HEK293T (cell line): ENCODE measurements at places on chromosomes 2 and 18.

DNA sequence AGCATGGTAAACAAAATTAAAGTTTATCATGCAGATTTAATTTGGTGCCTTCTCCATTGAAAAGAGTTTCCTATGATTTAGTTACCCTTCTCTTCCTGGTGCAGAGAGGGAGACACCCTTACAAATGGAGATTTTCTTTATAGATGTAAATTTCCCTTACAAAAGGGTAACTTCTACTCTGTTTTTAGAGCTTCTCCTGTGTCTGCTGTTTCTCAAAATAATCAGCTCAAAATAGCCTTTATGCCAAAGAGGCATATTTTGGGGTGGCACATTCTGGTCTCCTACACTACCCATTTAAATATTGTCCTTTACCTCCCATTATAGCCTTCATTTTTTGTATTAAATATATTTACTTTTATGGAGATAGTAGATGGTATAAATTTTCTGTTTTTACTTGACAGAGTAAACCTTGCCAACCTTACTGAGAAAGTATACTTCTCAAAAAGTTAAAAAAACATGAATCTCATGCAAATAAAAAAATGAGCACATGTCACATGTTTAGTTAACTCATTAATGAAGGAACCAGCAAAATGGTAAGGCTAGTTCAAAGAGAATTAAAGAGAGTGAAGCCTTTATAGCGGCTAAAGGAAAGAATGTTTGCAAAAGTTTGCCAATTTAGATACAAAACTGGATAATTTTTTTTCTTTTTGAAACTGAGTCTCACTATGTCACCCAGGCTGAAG is 83.3 kb upstream of the MSH6 start:
- no peak for DNase-seq

- no peak for DNase-seq
These were observed 55.0 kb downstream of the GATA6 start for GRCh38 chr18:22224339-22224738.

DNA sequence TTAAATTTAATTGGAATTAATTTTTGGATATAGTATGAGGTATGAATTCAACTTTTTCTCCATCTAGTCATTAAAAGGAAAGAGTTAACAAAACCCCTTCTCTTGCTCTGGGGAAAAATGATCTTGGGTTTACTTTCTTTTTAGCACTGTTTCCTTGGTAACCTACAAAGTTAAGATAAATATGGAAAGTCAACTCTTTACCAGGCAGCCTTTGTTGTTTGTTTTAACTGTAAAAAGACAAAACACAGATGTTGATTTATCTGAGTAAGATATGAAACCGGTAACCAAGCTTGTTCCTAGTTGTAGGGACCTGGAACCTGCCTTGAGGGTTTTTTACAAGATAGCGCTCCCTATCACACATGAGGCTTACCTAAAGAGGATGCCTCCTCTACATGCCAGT is 10.1 kb upstream of the SANBR start:
- DNase-seq: no peak

GRCh38 chr2:144079803-144080202 is 440.1 kb downstream of the ZEB2 start:
- no peak for DNase-seq

DNA sequence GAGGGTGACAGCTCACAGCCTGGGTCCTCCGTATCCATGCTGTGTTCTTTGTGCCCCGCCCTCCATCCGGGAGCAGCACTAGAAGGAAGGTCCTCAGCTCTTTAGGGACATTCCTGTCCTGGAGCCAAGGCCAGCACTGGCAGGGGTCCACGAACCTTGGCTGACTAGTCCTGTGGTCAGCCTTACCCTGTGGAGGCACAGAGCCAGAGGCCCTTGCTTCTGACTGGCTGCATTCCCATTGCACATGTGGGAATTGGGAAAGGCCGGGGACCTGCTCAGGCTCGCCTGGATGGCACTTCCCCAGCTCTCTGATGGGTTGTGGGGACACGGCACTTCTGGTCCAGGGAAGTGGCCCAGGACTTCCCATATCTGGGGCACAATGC is 24.9 kb upstream of the RHOB start:
- DNase-seq: no peak

DNA sequence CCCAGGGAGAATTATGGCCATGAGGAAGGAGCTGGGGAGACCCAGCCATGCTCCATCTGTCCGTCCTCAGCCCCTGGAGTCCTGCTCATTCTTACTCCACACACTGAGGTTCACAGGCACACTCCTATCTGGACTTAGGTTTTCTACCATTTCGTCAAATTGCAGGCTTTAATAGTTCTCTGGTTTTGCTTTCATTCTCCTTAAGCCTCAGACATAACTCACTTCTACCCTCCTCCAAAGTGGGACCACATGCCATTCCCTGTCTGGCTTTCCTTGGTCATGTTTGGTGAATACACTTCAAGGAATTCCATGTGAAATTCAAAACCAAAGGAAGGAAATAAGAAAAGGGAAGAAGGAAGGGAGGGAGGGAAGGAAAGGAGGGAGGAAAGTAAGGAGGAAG is 115.7 kb downstream of the CMPK2 start:
- DNase-seq: no peak

DNA sequence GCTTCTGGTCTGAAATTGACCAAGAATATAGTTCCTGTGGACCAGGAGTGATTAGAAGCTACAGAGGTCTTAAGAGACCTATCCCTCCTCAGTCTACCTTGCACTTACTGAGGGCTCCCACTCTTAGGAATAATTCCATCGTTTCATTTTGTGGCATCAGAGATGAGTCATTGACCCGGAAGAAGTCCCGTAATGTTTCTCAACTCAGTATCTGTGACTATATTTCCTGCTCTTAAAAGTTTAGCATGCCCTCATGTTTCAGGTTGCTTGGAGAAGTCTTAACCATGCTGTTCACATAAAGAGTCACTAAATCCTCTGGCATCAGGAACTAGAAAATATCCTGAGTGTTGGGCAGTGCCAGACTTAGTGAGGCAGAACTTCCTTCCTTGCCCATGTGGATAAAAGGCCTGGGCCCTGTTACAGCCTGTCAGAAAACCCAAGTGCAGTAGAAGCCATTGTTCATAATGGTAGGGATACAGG is at the start of gene IL36A:
TSS of gene IL36A (plus strand) at position 430 of the 480 bp plus-strand sequence. CDS start 413 bp downstream, outside the sequence.
- DNase-seq: no peak

GRCh38 chr2:230262246-230262645 is 36.7 kb downstream of the SP140 start:
- no peak for DNase-seq

- no peak for DNase-seq
These were observed 3.3 kb upstream of the SLC66A2 start for GRCh38 chr18:79954791-79955190.

GRCh38 chr2:42775810-42776209 is 11.9 kb upstream of the OXER1 start:
- no peak for DNase-seq

- DNase-seq: no peak
These were observed 9.6 kb downstream of the SNTG2 start for GRCh38 chr2:960061-960736.

DNA sequence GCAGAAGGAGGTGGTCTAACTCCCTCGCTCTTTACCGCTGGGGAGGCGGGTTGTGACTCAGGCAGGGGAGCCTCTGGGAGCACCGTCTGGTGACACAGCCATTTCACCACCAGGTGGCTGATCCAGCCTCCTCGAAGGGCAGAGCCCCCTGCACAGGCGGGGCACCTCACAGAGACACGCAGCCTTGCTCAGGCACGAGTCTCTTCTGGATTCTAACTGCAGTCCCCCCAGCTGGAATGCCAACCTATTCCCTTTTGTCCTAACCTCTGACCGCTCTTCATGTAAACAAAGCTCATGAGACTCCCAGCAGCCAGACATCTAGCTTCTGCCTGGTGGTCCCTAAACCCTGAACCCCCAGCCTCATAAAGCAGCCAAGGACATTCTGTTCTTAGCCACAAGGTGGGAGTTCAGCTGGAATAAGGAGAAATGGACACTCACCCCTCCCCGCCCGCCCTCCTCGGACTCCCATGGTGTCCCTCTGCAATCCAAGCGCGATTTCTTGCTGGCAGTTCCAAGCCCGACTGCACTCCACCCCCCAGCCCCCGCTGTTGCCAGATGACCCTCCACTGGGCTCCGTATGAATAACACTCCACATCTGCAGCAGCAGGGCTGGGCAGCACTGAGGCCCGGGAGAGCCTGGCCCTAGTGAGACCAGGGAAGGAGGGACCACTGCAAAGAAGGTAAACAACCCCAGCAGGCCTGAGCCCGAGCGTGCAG is 84.3 kb downstream of the TNS1 start:
- peak; percentile 53 for DNase-seq

DNA sequence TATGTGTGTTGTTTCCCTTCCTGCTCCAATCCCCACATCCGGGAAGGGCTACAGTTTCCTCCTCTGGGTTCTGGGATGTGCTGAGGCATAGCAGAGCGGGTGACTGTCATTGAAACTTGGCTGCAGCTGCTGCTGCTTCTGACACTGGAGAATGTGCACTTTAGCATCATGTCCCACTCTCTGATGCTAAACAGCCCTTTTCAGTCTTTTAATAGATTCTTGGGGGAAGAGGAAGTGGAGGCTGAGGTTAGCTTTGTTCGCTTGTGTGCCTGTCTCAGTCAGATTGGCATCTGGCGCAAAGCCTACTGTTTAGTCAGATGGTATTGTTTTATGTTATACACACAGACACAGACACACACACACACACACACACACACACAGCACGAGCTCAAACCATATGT is 136.5 kb upstream of the RND3 start:
- DNase-seq: no peak

DNA sequence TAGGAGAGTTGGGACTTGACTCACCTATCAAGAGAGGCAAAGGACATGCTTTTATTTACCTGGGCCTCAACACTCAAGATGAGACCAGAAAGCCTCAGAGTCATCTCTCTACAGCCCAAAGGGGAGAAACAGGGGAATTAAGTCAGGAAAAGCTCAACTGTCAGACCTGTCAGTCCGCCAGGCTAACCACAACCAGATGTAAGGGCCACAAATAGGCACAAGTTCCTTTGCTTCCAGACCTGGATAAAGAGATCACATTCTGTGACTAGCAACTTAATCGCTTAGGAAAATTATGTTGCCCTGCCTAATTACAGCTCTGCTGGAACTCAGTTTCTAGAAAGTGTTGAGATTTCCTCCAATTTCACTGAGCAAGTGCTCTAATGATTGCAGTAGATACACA is 67.9 kb downstream of the ANKRD44 start:
- DNase-seq: no peak

DNA sequence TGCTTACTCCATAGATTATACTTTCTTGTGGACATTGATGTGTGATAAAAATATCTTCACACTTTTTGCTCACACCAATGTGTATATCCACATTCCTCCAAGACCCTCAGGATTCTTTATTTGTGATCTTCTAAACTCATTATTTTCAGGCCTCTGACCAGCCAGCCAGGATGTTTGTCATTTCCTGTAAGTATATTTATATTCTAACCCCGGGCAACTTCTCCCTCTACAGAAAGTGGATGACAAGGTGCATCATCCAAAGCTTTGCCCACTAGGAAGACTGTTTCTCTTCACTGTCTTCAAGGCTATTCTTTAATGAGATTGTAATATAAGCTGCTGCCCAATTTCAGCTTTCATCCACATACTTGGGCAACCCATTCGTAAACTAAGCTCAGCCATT is 3.6 kb upstream of the CWC22 start:
- no peak for DNase-seq

GRCh38 chr2:64090264-64090663 is 54.0 kb downstream of the PELI1 start:
- DNase-seq: no peak

GRCh38 chr18:73728657-73729056 is 419.0 kb downstream of the FBXO15 start:
- no peak for DNase-seq

- peak; percentile 36 for DNase-seq
These were observed 37.6 kb downstream of the C18orf63 start for GRCh38 chr18:74353169-74353775.

- DNase-seq: no peak
These were observed 74.6 kb upstream of the TXNDC2 start for GRCh38 chr18:9810994-9811705.

- no peak for DNase-seq
These were observed 153.9 kb downstream of the INSIG2 start for GRCh38 chr2:118242216-118242615.

GRCh38 chr2:241491549-241492173 is 16.7 kb downstream of the STK25 start:
- DNase-seq: no peak

DNA sequence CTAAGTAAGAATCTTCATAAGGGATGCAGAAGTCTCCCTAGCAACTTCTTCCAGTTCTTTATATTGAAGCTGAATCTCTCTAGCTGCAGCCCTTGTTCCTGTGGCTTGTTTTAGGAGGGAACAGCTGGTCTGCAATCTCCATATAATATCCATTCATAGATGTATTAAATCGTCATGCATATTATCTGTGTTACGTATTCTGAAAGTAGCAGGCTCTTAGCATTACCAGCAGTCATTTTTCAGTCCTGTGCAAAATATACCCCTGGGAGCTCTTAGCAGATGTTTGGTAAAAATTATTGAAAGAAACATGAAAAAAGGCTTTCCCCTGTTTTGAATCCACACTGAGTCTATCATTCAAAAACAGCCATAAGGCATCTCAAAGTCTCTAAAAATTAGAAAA is 385.3 kb downstream of the IRS1 start:
- DNase-seq: no peak

DNA sequence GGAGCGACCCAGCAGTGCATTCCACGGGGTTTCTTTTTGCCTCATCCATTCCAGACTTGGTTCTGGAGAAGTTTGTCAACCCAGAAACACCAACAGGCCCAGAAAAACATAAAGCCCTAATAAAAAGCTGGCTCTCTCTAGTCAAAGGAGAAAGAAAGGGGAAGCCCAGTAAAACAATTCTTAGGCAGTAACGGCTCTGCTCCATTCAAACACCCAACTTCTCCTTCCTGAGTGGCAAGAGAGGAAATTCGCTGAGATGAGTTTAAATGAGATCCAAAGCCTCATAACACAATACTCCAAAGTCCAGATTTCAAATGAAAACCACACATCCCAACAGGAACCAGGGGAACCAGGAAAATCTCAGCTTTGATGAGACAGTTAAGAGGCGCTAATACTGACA is 179.9 kb downstream of the RPIA start:
- DNase-seq: no peak

DNA sequence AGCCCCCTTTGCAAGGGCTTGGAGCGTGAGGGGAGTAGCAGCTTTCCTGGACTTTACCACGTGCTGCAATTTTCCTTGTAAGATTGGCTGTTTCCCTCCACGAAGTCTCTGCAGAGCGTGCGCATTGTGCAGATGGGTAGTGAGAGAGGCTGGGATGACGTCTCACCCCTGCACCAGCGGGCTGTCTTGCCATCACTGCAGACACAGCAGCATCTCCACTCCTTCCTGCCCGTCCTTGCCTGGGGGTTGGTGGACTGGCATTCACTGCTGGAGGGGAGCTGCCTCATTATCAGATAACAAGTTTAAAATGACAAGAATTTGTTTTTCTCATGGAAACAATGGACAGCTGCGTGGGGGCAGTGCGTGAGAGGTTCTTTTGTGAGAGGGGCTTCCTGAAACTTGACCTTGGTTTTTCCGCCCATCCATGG is 45.3 kb upstream of the HS6ST1 start:
- no peak for DNase-seq

DNA sequence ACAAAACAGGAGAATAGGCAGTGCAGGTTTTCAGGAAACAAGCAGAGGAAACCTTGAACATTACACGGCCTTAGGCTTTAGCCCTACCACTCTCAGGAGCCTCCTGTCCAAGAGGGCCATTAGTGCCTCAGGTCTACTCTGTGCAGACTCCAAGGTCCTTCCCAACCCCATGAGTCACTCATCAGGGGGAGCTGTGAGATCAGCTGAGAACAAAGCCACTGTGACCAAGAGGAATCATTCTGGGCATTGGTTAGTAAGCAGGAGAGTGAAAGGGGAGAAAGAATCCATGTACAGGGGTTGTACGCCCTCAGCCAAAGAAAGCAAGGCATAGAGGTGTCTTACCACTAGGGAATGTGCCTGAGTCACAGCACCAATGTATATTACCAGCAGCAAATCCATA is 680.3 kb downstream of the DPP10 start:
- DNase-seq: no peak
